Activated T-helper 1 cell treated with anti-CD3 and anti-CD28 coated beads, Interleukin-12 subunit alpha, Interleukin-12 subunit beta, Interleukin-2, Interleukin-4 antibody, amounts not matched to agents 30 ng/mL and 10 ng/mL and 1 ng/mL, durations not matched to agents 14 hours and 24 hours and 36 hours (primary cell): ENCODE measurements at places on chromosomes 2 and 18.

DNA sequence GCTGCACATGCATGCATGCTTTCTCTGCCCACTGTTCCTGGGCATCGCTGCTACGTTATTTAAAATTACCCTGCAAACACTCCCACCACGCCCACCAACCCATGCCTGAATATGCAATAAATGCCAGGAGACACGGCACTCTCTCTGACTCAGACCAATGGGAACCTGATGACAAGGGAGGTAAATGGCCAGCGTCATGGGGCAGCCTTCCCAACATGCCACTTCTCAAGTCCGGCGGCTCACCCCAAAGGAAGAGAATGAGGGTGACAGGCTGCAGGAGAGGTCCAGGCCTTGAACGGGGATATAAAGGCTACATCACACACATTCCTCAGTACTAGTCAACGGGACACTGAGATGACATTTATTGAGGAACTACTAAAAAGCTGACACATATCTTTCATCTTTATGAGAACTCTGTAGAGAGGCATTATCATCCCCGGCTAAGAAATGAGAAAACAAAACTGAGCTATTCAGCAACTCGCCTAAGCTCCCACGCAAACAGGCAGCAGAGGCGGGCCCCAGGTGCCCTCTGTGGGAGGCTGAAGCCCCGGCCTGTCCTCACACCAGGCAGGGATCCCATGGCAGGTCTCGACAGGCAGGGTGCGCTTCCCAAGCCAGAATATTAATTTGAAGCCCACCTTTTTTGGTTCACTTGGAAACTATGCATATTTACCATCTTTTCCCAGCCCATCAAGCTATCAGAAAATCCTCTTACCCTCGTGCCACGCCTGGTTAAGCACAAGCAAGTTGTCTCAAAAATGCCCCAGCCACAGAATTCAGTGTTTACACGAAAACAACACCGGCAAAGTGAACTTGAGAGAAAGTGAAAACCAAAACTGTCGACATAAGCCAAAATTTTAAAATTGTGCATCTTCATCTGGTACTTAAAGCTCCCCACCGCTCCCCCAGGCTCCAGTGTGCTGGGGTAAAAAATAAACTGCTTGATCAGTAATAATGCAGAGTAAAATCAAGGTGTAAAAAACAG is 166.3 kb downstream of the HDAC4 start:
- DNase-seq, result no peak

DNA sequence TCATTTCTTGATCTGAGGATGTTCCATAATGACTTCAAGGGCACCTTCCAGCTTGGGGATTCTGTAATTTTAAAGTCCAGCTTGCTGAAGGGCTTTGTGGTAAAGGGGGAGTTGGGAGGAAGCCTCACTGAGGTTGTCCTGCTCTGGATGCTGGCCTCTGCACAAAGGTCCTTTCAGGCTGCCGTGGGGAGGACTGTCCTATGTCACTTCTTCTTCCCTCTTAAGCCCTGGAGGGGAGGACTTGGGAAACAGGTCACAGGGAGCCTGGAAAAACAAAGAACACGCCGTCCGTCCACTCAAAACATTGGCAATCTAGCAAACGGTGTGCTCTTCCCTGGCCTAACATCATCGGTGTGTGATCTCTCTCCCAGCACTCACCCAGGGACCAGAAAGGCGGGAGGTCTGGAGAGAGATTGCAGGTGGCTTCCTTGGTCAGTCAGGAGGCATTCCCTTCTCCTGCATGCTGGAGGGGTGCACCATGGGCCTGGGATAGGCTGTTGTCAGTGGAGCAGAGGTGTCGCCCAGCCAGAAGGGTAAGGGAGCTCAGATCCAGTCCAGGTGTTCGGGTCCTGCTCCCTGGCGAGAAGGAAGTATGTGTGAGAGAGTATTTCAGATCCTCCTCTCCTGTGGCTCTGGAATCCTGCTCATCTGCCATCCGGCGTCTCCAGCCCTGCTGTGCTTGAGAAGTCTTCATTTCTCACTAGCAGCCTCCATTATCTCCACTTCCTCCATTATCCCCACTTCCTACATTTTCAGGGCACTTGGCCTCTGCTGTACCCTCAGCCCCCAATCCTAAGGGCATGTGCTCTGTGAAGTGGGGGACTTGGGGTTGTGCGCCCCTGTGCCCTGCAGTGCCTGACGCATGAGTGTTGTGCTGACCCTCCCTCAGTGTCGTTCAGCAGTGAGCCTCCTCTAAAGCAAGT is 20.1 kb downstream of the ASAP2 start:
- no peak for DNase-seq

DNA sequence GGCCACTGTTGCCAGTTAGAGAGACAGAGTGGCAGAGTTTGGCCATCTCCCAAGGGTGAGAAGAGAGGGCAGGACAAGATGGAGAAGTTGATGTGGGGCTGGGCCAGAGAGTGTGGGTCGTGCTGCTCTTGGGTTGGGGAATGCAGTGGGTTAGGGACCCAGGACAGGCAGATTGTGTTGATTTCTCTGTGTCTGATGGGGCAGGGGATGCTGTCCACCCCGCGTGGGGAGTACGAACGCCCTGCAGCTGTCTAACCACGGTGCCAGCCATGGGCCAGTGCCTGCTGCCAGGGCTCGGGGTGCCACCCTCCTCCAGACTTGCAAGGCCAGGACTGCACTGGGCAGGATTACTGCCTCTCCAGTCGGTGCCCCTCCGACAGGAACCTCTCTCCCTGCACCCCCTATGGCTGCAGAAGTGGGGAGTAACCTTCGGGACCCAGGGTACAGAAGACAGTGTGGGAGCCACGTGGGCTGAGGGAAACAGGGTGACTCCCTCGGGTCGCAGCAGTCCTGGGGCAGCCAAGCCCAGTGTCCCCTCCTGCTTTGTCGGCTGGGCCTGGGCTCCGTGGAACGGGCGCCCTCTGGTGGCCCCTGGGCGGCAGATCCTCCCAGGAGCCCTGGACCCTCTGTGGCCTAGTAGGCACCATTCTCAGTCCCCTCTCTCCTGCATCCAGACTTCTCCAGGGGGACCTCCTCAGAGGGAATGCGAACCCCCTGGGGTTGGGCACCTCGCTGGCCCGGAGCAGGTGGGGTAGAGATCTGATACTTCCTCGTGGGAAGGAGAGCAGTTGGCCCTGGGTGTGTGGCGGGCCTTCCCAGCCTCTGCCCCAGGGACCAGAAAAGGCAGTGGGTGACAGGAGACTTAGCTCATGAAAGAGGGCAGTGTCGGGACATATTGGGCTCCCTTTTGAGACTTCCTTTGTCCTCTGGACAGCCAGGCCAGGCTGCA is 2.7 kb downstream of the GPC1 start:
- DNase-seq, result peak; percentile 62

DNA sequence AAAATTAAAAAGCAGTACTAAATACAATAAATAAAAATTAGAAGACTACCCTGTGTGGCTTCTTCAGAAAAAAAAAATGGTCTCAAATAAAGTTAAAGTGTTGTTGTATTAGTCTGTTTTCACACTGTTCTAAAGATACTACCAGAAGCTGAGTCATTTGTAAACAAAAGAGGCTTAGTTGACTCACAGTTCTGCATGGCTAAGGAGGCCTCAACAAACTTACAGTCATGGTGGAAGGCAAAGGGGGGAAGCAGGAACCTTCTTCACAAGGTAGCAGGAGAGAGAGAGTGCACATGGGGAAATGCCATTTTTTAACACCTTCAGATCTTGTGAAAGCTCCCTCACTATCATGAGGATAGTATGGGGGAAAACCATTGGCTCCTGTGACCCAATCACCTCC is 612.8 kb downstream of the RNF144A start:
- DNase-seq, result no peak

DNA sequence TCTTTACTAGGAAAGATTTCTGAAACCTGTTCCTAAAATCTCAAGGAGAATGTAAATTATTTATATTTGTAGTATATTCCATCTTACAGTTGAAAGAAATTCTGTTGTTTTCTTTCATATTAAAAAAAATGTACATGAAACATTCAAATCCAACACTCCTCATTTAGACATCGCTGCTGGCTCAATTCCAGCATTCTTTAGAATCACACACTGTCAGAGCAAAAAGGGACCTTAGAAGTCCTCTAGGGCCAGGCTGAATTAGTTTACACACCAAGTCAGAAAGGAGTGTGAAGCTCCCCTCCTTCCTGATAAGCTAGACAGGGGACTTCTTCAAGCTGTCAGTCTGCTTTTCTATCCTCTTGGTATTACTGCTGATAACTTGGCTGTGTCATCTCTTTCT is 158.6 kb upstream of the LTBP1 start:
- no peak for DNase-seq
